ENCODE measurements at places on chromosomes 11 and 22. TPM values are rescaled to one million over a fixed set of nuclear protein-coding genes. Genes with fewer than 3 reads are reported as not detected.
A peak's percentile ranks its signal among the peaks of the same experiment; 100 is the strongest.

- H3K27me3 ChIP-seq: no peaks in the 10 kb centered on the region
- no peak for DNase-seq
- H3K4me3 ChIP-seq: no peak overlapping the region
- peak overlapping the region; percentile 18 for H3K27ac ChIP-seq
- peaks cover 11% of the 10 kb centered on the region for H3K4me1 ChIP-seq
These were observed 11.2 kb upstream of the MDK start for GRCh38 chr11:46370253-46370652.

DNA sequence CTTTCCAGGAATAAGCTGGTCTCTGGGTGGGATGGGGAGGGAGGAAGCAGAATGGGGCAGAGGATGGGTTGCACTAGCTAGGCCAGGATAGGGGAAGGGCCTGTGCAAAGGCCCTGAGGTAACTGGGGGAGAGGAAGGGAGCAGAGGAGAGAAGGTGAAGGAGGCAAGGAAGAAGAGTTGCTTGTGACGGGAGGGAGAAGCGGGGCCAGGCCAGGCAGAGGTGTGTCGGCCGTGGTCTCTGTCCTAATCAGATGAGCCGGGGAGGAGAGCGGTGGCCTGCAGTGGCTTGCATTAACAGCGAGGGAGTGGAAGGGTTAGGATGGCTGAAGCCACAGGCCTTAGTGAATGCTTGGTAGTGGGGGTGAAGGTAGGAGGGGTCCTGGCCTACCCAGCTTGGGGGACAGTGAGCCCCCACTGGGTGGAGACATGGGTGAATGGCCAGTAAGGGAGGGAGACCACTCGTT, 6.0 kb upstream of the DERL3 start:
- DNase-seq: no peak
- H3K36me3 ChIP-seq: no peaks in the 10 kb centered on the region
- H3K27me3 ChIP-seq: no peaks in the 10 kb centered on the region
- H3K27ac ChIP-seq: no peak overlapping the region

- H3K36me3 ChIP-seq: no peaks in the 10 kb centered on the region
- no peaks in the 10 kb centered on the region for H3K27me3 ChIP-seq
- no peaks in the 10 kb centered on the region for H3K4me1 ChIP-seq
- no peak overlapping the region for H3K4me3 ChIP-seq
- DNase-seq: no peak
These were observed 191.1 kb upstream of the KIRREL3 start for GRCh38 chr11:127191689-127192088.

GRCh38 chr11:130448416-130449309, at the start of gene ADAMTS15:
TSS of gene ADAMTS15 (plus strand) at chr11:130448645. CDS start at chr11:130448974, 329 bp downstream.
- no peak within 1 kb of the TSS for H3K27ac ChIP-seq
- peaks cover 23% of the 10 kb centered on the region for H3K4me1 ChIP-seq
- no peaks in the 10 kb centered on the region for H3K36me3 ChIP-seq
- peaks cover 25% of the 10 kb centered on the region for H3K27me3 ChIP-seq

DNA sequence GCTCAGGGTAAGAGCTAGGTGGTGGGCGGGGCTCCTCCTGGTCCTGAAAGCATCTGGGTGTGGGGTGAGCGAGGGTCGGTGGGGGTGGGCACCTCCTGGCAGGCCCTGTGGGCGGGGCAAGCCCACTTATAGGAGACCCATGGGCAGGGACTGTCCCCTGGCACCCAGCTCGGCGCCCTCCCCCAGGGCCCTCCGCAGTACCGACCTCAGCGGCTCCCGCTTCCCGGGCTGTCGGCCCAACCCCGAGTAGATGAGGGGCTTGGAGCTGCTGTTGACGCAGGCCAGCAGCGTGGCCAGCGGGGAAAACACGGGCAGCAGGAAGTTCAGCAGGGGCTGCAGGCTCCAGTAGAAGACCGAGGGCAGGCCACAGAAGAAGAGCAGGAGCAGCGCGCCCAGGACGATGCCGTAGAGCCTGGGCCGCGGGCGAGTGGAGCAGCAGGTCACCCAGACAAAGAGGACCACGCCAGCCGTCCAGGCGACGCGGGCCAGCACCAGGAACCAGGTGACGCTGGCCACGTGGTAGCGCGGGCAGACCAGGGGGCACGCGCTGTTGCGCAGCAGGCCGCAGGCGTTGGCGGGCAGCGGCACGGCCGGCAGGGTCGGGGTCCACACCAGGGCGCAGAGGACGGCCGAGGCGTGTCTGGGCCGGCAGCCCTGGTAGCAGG, 663 bp downstream of the MRGPRG start:
- no peaks in the 10 kb centered on the region for H3K36me3 ChIP-seq
- no peak overlapping the region for H3K27ac ChIP-seq
- H3K4me1 ChIP-seq: peaks cover 6% of the 10 kb centered on the region
- peaks cover 8% of the 10 kb centered on the region for H3K27me3 ChIP-seq

DNA sequence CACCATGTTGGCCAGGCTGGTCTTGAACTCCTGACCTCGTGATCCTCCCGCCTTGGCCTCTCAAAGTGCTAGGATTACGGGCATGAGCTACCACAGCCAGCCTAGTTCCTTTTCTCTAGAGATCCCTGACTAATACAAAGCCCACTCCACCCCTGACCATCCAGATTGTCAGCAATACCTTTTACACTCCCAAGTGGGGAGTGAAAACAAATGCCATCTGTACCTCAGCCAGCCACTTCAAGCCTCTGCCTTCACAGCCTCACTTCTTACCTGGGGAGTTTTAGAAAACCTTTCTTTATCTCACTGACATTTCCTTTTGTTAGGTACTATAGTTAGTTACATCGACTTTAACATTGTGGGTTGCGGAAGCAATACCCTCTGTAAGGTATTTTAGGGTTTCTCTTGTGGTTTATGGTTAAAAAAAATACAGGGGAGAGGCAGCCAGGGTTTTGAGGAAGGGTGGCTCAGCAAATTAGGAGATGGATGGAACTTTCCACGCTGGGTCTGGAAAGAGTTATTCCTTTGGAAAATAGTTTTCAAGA, 8.9 kb downstream of the TOM1 start:
- H3K4me3 ChIP-seq: peak overlapping the region; percentile 16
- H3K27ac ChIP-seq: peak overlapping the region; percentile 74
- H3K36me3 ChIP-seq: peaks cover 15% of the 10 kb centered on the region
- H3K27me3 ChIP-seq: no peaks in the 10 kb centered on the region
- peaks cover 78% of the 10 kb centered on the region for H3K4me1 ChIP-seq

Gene RAG2
- not detected for polyA plus RNA-seq

All from spleen (tissue), 13 donors.